SK-N-SH (cell line): ENCODE measurements at places on chromosomes 12 and 14.

DNA sequence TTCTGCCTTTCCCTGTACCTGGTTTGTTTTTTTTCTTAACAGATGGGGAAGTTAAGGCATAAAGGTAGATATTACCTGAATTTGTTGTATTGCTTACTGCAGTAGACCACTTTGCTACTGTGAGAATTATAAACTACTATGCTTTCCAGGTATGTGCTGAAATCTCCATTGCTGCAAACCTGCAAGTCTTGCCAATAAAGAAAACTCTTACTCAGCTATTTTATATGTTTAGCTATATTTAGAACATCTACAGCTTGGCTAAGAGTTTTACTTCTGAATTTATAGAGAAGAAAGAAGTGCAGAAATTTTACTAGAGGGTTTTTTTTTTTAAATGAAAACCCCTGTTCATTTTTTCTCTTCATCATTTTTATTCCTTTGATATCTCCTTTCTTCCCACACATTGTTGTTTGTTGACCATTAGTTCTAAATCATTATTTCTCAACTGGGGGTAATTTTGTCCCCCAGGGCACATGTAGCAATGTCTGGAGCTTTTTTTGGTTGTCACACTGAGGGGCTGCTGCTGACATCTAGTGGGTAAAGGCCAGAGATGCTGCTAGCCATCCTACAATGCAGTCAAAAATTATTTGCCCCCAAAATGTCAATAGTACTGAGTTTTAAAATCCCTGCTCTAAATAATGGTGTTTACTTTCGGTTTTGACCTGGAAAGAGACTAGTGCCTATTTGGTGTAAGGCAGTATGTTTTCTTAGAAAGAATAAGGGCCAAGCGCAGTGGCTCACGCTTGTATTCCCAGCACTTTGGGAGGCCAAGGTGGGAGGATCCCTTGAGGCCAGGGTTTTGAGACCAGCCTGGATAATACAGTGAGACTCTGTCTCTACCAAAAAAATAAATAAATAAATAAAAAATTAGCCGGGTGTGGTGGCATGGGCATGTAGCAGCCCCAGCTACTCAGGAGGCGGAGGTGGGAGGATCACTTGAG, 48.6 kb downstream of the PCNX1 start:
- DNase-seq = peak; percentile 25

DNA sequence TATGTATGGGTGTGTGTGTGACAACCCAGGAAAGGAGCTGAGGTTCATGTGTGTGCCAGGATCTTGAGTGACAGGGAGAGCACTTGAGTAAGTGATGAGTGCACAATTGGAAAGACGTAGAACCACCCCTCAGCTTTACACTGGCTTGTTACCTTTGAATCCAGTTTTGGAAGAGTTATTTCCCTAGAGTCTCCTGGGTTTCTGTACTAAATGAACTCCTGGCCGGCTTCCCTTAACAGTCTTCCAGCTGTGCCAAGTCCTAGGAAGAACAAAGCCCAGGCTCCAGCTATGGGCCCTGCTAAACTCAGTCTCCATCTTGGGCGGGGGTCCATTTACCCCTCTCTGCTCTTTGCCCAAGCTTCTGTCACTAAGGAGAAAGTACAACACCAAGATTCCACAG, 19.7 kb upstream of the NR1H4 start:
- no peak for DNase-seq

DNA sequence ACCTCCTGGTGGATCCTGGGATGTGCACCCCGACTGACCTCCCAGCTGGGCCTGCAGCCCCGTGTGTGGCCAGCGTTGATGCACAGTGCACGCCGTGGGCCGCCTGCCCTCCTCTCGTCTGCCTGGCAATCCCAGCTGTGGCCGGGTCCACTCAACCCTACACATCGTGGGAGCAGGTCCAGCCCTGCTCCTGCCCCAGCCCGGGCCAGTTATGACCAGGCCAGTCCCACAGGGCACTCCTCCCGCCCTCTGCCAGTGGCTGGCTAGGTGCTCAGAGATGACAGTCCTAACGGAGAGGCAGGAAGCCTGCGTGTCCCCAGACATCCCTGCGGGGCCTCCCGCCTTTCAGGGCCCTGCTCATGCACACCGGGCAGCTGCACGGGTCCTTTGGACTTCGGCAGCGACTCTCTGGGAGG, 10.8 kb downstream of the GALNT9 start:
- no peak for DNase-seq

- DNase-seq = peak; percentile 93
These were observed at the start of gene HOXC5 for GRCh38 chr12:54032627-54033100. Gene HOXC5, plus strand, starts transcription at chr12:54033050. Its CDS starts 73 bp downstream, at chr12:54033123.

DNA sequence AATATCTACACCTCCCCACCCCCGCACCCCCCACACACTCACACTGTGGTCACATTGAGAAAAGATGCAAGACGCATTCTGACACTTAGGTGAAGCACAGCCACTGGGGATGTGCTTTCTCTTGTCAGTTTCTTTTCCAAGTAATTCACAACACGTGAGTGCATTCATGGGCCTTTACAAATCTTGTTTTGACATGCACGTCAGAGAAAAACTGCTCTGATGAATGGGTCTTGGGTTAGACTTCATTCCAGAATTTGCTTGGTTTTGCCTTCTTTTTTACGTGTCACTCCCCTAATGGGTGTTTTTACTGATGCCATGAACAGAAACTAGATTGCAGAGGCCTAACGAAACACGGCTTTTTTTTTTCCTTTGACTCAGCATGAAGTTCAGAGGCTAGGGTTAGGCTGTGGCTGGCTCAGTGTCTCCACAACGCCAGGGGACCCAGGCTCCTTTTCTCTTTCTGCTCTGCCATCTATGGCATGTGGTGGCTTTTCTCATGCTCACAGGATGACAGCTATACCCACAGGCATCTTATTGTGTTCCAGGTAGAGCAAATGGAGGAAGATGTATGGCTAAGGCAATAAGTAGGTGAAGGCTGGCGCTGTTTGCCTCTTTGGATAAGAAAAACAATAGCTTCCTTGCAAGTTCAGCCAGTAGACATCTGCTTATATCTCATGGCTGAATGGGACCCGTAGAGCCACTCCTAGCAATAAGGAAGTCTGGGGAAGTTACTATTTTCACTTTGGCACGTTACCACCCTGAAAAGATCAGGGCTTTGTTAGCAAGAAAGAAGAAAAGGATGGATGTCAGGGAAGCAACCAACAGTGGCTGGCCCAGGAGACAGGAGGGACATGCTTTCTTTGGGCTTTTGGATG, 253.3 kb downstream of the SLC15A4 start:
- no peak for DNase-seq

DNA sequence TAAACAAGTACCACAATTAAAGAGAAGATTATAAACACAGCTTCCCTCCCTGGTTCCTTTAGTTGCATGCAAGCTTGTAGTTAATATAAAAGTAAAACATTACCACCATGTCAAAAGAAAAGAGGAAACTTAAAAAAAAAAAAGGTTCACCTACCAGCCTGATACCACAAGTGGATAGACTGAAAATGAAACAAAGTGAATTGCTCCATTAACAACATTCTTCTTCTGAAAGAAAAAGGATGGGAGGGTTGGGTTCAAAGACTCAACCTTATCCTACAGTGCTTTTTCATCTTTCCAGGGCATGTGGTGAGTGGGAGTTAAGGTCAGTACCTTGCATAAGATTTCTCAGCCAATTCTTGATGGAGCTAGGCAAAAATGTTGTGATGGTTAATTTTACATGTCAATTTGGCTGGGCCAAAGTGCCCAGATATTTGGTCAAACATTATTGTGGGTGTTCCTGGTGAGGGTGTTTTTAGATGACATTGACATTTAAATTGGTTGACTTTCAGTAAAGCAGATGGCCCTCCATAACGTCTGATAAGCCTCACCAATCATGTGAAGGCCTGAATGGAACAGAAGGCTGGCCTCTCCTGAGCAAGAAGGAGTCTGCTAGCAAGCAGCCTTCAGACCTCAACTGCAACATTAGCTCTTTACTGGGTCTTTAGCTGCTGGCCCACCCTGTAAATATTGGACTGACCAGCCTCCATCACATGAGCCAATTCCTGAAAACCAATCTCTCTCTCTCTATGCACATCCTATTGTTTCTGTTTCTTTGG, 28.8 kb downstream of the VCPKMT start:
- no peak for DNase-seq

GRCh38 chr14:54568821-54569595, 2.1 kb downstream of the SAMD4A start:
- no peak for DNase-seq

GRCh38 chr14:70156592-70156991, 32.2 kb downstream of the SLC8A3 start:
- no peak for DNase-seq

DNA sequence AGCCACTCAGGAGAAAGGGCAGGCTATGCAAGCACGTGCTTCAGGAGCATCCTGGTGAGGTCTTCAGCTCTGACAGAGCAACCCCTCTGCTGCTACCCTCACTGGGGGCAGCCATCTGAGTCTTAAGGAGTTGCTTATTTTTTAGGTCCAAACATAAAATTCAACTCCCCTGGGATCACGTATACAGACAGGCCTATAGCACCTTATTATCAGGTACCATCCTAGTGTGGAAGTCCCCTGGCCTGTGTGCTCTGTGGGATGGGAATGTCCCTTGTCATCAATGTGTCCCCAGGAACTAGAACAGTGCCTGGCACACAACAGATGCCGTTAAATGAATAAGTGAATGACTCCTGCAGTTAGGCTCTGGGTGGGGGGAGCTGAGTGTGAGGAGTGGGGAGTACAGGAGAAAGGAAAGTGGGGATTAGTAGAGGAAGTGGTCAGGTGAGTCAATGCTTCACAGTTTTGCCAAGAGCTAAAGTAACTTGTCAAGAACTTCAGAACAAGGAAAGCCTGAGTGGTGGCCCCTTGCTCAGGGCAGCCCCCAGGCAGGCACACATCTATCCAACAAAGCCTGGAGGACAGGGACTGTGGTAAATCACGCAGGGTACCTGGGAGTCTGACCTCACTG, 33.5 kb downstream of the DAD1 start:
- DNase-seq = no peak

DNA sequence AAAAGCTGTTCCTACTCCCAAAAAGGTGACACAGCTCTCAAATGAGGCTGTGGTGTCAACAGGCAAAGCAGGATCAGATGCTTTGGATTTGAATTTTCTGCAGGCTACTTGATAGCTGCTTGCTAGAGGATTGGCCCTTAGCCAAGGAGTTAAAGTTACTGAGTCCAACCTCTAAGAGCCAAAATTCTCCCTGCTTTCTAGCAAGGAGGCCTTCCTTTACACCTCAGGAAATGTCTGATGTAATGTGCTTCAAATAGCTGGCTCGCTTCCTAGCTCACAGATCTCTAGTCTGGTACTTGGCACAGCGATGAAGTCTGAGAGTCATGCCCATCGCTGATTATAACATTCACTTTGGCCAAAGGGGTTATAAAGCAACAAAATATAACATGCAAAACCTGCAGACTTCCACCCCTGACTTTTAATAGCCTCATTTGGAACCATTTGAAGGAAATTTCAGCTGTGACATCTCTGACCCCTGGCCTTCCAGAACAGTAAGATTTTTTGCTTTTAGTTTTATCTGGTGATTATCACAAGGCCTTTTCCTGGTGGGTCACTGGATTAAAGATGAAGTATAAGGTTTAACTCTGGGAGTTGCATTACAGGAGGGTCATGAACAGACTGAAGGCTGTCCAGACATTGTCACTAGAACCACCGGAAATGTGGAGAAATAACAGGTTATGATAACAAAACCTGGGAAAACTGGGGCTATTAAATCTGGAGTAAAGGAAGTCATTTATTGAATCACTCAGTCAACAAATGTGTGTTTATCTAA, 189.7 kb downstream of the EPS8 start:
- DNase-seq = no peak

DNA sequence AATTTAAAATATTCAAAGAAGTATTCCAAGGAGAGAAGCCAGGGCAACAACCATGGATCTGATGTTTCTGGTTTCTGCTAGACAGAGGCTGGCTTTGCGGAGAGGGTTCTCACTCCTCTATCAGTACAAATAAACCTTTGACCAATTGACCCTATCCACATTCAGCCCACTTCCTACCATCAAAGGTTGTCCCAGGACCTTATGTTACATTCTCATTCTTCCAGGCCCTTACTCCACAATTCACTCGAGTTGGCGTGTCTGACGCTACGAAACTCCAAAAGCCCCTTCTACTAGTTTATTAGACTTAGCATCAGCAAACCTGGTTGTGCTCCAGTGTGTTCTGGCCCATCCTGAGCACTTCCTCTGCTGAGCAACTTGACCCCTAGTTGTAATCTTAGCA, 24.8 kb upstream of the RNASE12 start:
- DNase-seq = no peak

DNA sequence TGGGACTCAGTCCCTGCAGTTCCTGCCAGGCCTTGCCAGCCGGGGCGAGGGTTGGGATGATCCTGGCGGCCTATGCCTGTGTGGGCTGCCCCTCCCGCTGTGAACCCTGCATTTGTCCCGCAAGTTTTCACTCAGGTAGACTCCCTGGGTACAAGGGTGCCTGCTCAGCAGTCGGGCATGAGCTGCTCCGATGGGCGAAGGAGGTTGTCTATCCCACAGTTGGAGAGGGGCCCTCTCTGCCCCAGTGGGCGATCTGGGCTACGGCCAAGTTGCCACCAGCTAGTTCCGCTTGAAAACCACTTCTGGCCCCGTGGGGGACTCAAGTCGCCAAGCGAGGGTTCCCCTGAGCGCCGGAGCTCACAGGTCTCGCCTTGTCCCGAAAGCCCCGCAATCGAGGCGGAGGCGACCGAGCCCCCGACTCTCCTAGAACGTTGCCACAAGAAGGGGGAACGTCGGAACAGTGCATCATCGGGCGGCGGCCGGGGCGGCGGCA, 365 bp upstream of the TPI1 start:
- DNase-seq = no peak

DNA sequence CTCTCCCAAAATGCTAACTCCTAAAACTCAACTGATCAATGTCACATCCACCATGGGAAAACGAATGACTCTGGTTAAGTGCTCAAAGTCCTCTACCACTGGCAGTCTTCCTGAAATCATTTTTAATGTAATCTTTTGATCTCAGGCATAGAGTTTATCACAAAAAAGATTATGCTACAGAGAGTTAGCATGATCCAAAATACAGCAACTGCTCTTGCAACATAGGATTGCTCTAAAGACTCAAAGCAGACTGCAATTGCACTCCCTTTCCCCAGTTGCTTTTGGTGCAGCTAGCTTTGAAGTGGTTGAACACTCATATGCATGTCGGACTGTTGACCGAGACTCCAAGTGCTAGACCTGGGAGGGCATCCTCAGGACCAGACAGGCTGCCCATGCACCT, 109.3 kb downstream of the C12orf42 start:
- no peak for DNase-seq

GRCh38 chr14:103891667-103892215, 36.5 kb upstream of the TDRD9 start:
- DNase-seq = peak; percentile 24

- DNase-seq = no peak
These were observed 126.0 kb downstream of the HELB start for GRCh38 chr12:66428261-66428660.

- no peak for DNase-seq
These were observed 135.0 kb upstream of the AMIGO2 start for GRCh38 chr12:47214771-47215170.

GRCh38 chr12:96041181-96041580, 5.8 kb upstream of the LTA4H start:
- DNase-seq = no peak

GRCh38 chr12:123449249-123449733, 8.6 kb upstream of the SNRNP35 start:
- no peak for DNase-seq
